Epithelial cell of proximal tubule (primary cell): ENCODE measurements at places on chromosomes 16 and 17. TPM values are rescaled to one million over a fixed set of nuclear protein-coding genes. Genes with fewer than 3 reads are reported as not detected.

HEATR9 gene
- total RNA-seq: not detected in 2 replicates

ASGR1 gene
- total RNA-seq: 0.72 and 5.1 TPM in 2 replicates

GNGT2 gene
- total RNA-seq: 1.4 and 1.8 TPM in 2 replicates

DNA sequence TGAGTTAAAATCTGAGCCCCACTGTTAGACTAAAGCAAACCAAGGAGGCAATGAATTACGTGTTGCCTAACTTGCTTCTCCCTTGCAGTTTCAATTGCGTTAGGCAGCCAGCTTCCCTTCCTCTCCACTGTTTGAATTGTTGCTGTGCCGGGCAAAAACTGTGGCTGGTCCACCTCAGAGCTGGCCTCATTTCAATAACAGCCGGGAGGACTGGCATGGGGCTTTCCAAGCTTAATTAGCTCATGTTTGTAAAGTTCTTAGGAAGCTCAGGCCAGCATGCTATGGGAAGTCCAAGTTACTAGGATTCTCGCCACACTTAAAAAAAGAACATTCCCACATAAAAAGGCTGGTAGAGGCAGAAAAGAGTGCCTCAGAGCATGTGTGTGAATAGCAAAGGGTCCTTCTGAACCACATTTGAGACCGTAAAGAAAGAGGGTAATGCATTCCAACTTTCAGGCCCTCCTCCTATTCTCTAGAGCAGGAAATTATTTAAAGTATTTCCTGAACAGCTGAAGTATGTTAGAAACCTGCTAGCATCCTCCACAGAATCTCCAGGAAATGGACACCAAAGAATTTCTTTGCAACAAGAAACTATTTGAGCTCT, 79.0 kb upstream of the SMURF2 start:
- DNase-seq: no peak

GRCh38 chr16:62967611-62968010, 931.4 kb upstream of the CDH8 start:
- DNase-seq: no peak

DNA sequence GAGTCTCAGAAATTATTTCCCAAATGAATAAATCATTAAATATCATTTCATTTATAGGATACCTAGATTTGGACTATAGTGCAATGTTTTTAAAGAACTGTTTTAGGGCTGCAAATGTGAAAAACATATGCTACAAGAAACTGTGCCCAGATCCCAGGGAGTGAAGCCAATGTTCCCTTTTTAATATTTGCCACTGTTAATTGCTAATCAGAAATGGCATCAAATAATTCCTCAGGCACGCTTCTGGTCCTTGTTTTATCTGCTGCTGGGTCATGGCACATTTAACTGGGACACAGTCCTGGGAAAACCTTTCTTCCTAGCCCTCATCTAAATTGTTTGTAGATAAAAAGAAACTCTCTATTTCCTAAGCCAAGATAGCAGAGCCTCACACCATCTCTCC, 79.3 kb upstream of the CNTNAP4 start:
- DNase-seq: no peak

DNA sequence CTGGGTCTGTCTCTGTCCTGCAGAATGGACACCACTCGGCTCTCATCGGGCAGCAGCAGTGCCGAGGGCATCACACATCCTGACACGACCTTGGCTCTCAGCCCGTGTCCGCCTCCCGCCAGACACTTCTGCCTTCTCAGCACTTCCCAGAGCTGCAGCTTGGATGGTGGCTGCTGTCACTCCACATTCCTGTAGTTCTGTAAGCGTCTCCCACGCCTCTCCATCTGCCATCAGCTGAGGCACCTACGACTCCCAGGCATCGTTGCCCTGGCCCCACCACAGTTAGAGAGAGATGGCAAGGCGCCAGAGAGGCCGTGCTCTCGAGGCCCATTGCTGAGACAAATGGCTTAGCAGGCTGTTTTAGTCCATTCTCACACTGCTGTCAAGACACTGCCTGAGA, 195.9 kb upstream of the CHMP6 start:
- DNase-seq: no peak

DNA sequence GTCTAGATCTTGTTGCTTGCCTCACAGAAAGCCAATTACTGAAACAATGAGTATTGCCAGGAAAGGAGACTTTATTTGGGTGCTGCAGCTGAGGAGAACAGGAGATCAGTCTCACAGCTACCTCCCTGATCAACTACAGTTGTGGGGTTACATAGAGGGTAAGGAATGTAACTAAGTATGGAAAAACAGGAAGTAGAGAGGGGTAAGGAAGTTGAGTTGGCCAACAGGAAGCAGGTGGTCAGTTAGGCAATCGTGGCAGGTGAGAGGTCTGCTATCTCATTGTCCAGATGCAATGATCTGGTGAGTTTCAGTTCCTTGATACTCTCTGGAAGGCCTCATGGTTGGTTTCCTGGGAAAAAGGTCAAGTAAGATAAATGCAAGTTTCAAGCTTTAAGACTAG, 333.1 kb upstream of the GOT2 start:
- peak; percentile 42 for DNase-seq

CCDC137 gene
- total RNA-seq: 32.7 and 33.2 TPM in 2 replicates

DNA sequence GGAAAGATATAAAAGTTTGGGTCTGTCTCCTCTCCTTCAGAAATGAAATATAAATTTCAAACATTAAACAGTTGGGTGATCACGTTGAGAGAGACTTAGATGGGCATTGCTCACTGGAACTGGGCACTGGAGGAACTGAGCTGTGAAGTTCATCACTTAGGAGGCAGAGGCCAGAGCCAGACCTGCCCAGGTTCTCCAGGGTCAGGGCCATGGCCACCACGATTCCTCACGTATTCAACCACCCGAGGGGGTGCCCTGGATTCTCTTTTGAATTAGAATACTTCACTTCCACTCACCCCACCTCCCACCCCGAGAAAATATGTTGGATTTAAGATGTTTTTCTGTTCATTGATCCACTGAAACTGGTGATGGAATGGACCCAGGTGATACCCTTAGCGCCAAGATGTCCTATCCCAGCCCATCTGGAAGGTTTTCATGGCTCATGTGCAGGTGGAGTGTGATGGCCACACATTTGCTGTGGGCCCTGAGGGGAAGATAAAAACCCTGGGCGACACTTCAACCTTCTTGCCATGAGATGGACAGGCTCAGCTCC, 6.1 kb downstream of the PRR29 start:
- no peak for DNase-seq

- DNase-seq: peak; percentile 33
These were observed 3.9 kb upstream of the NLRC5 start for GRCh38 chr16:56985288-56985961.

GRCh38 chr17:70040336-70040735, 34.7 kb upstream of the KCNJ16 start:
- DNase-seq: no peak

GRCh38 chr17:56983366-56983765, 5.4 kb downstream of the SCPEP1 start:
- DNase-seq: no peak

IFI35 gene
- 17.6 and 21.2 TPM in 2 replicates for total RNA-seq

NUPR1 gene
- not detected in 2 replicates for total RNA-seq

- no peak for DNase-seq
These were observed 327.9 kb downstream of the HS3ST4 start for GRCh38 chr16:26019381-26020242.

MYH1 gene
- total RNA-seq: not detected in 2 replicates

DNA sequence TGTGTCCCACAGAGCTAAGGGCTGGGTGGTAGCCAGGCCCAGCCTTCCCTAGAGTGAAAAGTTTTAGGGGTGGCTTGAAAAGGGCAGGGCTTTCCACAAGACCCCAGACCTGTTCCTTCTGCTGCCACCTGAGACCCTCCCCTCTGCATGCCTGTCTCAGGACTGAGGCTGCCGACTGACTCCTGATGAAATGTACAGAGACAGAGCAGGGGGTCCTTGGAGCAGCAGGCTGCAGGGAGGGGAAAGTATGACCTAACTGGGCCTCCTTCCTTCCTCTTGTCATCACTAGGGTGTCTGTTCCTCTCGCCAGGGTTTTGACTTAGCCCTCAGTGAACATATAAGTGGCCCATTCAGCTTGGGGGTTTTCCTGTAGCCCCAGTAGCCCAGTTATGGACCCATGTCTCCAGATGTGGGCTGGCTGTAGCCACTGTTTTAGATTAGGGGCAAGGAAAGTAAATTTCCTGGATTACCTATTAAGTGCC, 14.9 kb upstream of the NFATC3 start:
- no peak for DNase-seq
